WERI-Rb-1 (cell line): ENCODE measurements at places on chromosomes 13 and 19.

DNA sequence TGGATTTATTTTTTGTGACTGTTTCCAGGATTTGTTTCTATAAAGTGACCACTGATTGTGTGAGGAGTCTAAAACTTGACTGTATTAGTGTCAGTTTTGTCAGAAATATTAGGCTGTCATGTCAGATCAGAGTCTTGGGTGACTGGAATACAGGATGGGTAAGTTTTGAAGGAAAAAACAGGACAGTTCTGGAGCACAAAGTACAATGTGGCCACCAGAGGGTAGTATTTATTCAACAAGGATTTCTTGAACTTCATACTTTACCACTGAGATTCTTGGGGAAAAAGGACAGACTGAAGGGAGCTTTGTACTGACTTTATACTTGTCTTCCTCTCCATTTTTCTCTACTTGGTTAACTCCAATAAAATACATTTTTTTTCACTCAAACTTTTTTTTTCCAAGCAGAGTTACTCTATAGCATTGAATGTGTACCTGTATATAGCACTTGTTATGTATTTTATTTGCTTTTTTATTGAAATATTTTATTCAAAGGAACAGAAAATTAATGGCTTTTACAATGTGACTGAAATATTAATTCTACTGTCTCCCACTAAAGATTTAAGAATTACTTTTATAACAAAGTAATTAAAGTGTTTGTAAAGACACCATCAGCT lies 51.1 kb downstream of the LMO7 start:
- no peak for DNase-seq

- no peak for DNase-seq
These were observed 14.4 kb downstream of the MYO16 start for GRCh38 chr13:108643646-108644353.

DNA sequence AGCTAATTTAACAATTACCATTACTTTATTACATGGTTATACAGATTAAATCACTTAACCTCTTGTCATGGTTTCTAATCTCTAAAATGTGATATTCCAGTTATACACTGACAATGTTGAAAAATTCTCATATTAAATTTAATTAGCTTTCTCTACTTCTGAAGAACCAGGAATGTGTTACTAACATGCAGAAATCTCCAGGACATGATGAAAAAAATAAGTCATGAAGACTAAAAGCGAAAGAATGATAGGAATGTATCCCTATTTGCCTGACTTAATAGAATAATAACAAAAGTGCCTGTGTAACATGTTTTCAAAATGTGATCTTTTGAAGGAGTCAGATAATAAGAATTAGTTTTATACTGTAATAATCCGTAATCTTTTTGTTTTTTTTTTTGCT lies 2823.7 kb upstream of the PCDH20 start:
- DNase-seq = no peak

DNA sequence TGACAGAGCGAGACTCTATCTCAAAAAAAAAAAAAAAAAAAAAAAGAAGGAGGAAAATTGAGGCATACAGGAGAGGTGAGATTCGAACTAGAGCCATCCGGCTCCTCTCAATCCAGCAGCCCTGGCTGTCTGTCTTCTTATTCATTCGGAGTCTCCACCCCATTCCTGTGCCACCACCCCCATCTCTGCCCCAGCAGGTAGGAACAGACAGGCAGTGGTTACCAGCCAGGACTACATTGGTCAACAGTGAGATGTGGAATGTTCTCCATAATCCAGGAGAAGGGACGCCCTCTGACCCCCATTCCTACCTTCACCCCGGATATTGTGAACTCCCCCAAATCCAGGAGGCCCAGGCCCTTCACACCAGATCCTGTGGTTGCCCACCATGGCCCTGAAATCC lies 6.6 kb upstream of the S1PR2 start:
- no peak for DNase-seq

GRCh38 chr19:28396287-28396831 lies 816.6 kb downstream of the UQCRFS1 start:
- peak; percentile 71 for DNase-seq
